ENCODE measurements at places on chromosomes 5 and 9.

GRCh38 chr5:175548626-175549311 lies 70.4 kb downstream of the SFXN1 start:
- no peak for DNase-seq

GRCh38 chr5:94890907-94891306 lies 272.4 kb downstream of the SLF1 start:
- DNase-seq: no peak

DNA sequence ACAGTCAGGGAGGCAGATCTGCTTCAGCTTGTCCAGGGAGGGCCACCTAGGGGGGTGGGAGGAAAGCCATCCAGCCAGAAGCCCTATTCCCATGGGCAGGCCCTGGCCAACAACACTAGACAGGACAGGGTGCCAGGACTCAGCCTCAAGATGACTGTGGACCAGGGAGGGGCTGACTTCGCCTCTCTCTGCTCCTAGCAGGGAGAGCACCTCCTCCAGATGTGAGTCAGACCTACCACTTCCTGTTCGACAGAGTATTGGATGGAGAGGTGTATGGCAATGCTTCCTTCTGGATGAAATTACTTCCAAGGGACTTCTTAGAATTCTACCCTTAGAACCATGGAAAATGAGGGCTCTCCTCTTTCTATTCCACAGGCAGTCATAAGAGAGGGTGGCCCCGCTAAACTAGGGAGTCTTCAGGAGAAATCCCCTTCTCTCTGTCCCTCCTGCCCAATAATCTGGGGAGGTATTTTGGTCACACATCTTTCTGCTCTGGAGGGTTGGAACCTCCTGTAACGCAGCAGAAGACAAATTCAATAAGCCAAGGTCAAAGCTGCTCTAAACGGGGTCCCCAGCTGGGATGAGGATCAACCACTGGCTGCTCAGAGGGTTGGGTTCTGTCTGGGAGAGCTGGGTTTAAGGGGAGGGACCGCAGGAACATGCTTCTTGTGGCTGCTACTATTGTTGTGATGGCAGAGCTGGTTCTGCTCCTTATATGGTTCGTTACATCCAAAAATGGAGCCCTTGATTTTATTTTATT lies 23.2 kb upstream of the RCL1 start:
- no peak for DNase-seq

DNA sequence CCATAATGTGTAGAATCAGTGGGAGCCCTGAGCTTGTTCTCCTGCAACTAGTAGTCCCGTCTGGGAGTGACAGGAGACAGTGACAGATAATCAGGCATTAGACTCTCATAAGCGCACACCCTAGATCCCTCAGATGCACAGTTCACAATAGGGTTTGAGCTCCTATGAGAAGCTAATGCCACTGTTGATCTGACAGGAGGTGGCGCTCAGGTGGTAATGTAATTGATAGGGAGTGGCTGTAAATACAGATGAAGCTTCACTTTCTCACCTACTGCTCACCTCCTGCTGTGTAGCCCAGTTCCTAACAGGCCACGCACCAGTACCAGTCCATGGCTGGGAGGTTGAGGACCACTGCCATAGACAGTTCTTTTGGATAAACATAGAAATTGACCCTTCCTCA lies 188.7 kb downstream of the ROR2 start:
- no peak for DNase-seq

GRCh38 chr9:129946246-129946995 lies 96.6 kb downstream of the FNBP1 start:
- no peak for DNase-seq

DNA sequence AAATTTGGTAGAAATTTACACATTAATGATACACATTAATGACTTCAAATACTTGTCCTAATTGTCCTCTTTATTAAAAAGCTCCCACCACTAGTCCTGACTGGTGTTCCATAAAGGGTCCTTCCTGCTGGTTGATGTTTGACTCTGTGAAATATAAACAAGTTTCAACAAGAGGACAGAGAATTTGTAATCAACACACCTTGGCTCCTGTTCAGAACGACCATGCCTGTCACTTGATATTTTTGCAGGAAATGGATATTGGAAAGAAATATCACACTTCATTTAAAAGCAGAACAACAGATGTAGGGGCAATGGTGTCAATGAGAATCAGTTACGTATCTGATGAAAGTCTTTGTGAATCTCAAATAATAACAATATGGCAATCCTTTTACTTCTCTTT lies 211.7 kb downstream of the ENC1 start:
- no peak for DNase-seq

- DNase-seq: no peak
Observed at GRCh38 chr9:121860213-121860612, 208.8 kb downstream of the DAB2IP start.

DNA sequence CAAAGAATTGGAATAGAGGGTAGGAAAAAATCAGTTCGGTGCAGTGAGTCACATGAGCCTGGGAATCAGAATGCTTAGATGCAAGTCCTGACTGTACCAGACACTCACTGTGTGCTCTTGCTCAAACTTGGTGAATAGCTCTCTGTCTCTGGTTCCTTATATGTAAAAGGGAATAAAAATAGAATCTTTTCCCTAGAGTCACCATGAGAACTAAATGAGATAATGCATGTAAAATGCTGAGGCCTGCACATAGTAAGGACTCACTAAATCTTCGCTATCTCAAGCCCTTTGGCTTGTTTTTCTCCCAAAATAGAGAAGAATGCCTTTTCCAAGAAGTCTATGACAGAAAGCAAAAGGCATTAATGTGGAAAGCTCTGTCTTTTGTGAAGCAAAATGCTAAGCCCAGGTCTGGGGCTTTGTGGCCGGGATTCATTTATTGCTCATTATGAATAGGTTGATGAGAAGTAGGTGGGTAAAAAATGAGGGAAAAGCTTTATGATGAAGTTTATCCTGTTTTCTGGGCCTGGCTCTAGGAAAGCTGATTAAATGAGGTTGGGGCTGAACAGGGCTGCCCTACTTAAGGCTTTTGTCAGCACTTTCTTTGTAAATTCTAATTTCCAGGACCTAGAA lies 483.3 kb downstream of the DMAC1 start:
- DNase-seq: no peak
